Upper lobe of right lung (tissue), 1 donor: ENCODE measurements at places on chromosomes 13 and 19. TPM values are rescaled to one million over a fixed set of nuclear protein-coding genes. Genes with fewer than 3 reads are reported as not detected.

Gene MUC16
- total RNA-seq = 0.41 TPM

GRCh38 chr19:18656337-18657086, 19.7 kb downstream of the KLHL26 start:
- no peaks in the 10 kb centered on the region for H3K27me3 ChIP-seq
- no peak overlapping the region for H3K27ac ChIP-seq
- no peak for DNase-seq
- H3K36me3 ChIP-seq = no peaks in the 10 kb centered on the region

Gene CDX2
- not detected for total RNA-seq

DNA sequence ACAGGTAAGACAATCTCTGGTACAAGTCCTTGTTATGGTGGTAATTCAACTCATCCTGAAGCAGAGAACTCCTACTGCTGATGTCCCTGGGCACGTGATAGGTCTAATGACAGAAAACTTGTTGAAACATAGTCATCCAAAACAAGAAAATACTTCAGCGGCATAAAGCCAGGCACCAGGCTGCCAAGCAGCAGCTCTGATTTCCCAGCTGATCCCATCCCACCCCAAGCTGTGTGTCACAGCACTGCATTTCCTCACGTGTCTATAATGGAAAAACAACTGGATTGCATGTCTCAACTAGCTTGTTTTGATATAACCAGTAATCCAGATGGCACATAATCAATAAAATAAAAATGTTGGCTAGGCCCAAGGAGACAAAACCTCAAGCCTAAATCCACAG, 64.8 kb downstream of the MIPEP start:
- no peaks in the 10 kb centered on the region for H3K4me1 ChIP-seq
- H3K27ac ChIP-seq = no peak overlapping the region
- no peaks in the 10 kb centered on the region for H3K36me3 ChIP-seq
- no peak overlapping the region for H3K4me3 ChIP-seq
- DNase-seq = no peak
- no peaks in the 10 kb centered on the region for H3K27me3 ChIP-seq

DNA sequence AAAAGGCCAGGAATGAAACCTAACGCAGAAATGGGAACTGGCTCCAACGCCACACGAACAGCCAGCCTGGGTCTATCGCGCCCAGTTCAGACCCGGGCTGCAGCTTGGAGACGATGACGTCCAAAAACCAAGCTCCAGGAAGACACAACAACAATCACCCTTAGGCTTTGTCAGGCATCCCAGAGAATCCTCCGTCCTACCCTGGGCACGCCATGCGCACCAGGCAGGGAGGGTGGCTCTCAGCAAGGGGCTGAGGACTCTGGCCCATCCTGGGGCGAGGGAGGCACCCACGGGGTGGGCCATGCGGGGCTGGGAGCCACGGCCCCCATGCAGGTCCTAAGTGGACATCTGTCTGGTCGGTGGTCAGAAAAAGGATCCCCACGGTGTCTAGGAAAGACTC, 9.0 kb downstream of the RASA3 start:
- H3K27me3 ChIP-seq = no peaks in the 10 kb centered on the region
- no peak overlapping the region for H3K4me3 ChIP-seq
- H3K27ac ChIP-seq = no peak overlapping the region
- DNase-seq = no peak
- H3K4me1 ChIP-seq = peaks cover 67% of the 10 kb centered on the region
- H3K36me3 ChIP-seq = no peaks in the 10 kb centered on the region

- H3K4me1 ChIP-seq = no peaks in the 10 kb centered on the region
- no peak for DNase-seq
- no peaks in the 10 kb centered on the region for H3K27me3 ChIP-seq
- H3K36me3 ChIP-seq = no peaks in the 10 kb centered on the region
- no peak overlapping the region for H3K27ac ChIP-seq
These were observed 393.1 kb downstream of the KLF12 start for GRCh38 chr13:73741111-73741510.

DNA sequence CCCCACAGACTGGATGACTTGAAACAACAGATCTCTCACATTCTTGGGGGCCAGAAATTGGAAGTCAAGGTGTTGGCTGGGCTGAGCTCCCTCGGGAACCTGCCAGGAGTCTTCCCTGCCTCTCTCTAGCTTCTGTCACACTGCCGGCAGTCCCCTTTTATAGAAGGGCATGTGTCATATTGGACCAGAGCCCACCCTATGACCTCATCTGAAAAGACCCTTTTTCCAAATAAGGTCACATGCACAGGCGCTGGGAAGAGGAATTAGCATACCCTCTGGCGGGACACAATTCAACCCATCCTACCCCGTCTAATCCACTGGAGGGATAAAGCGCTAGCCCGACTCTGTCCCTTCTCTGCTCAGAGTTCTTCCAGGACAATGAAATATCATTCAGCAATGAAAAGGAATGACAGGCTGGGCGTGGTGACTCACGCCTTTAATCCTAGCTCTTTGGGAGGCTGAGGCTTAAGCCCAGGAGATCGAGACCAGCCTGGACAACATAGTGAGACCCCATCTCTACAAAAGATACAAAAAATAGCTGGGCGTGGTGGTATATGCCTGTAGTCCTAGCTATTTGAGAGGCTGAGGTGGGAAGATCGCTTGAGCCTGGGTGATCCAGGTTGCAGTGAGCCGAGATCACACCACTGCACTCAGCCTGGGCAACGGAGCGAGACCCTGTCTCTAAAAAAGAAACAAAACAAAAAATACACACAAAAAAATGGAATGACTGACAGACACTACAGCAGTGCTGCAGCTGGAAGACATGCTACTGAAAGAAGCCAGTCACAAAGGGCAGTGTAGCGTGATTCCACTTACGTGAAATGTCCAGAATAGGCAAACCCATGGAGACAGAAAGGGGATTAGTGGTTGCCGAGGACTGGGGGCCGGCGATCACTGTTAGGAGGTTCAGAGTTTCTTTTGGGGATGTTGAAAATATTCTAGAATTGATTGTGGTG, 28.5 kb downstream of the MEIS3 start:
- H3K4me3 ChIP-seq = no peak overlapping the region
- H3K36me3 ChIP-seq = no peaks in the 10 kb centered on the region
- H3K27ac ChIP-seq = no peak overlapping the region
- DNase-seq = no peak
- H3K4me1 ChIP-seq = no peaks in the 10 kb centered on the region

GRCh38 chr13:111373486-111373885, 53.0 kb downstream of the TEX29 start:
- DNase-seq = no peak
- H3K4me3 ChIP-seq = no peak overlapping the region
- H3K27me3 ChIP-seq = no peaks in the 10 kb centered on the region
- no peaks in the 10 kb centered on the region for H3K4me1 ChIP-seq
- no peak overlapping the region for H3K27ac ChIP-seq

GRCh38 chr19:10110076-10110971, 1.2 kb upstream of the P2RY11 start:
- H3K36me3 ChIP-seq = peaks cover 55% of the 10 kb centered on the region
- no peak overlapping the region for H3K27ac ChIP-seq
- H3K27me3 ChIP-seq = no peaks in the 10 kb centered on the region
- H3K4me3 ChIP-seq = no peak overlapping the region
- H3K4me1 ChIP-seq = peaks cover 34% of the 10 kb centered on the region
- DNase-seq = no peak

- H3K27me3 ChIP-seq = no peaks in the 10 kb centered on the region
- no peak overlapping the region for H3K4me3 ChIP-seq
- no peaks in the 10 kb centered on the region for H3K36me3 ChIP-seq
- peaks cover 11% of the 10 kb centered on the region for H3K4me1 ChIP-seq
These were observed 21.7 kb downstream of the UBE2L5 start for GRCh38 chr13:30443957-30444404.

GRCh38 chr19:15291548-15292021, 40.8 kb downstream of the BRD4 start:
- H3K36me3 ChIP-seq = no peaks in the 10 kb centered on the region
- no peak overlapping the region for H3K27ac ChIP-seq
- no peaks in the 10 kb centered on the region for H3K27me3 ChIP-seq
- peaks cover 100% of the 10 kb centered on the region for H3K4me1 ChIP-seq

DNA sequence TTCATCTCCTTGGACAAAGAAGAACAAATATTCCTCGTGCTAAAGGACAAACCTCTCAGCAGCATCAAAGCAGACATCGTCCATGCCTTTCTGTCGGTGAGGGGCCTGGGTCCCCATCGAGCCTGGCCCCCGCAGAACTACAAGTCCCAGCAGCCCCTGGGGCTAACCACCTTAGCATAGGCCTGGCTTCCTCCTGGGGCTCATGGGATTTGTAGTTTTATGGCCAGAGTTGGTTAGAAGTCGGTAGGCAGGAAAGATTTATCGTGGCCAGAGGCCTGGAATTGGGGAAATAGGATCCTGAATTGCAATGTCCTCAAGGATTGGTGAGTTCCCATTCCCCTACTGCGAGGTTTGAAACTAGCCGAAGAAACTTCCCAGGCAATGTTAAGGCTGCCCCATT, 19.6 kb downstream of the TMEM150B start:
- no peak for DNase-seq
- no peak overlapping the region for H3K27ac ChIP-seq
- no peaks in the 10 kb centered on the region for H3K36me3 ChIP-seq
- no peak overlapping the region for H3K4me3 ChIP-seq

DNA sequence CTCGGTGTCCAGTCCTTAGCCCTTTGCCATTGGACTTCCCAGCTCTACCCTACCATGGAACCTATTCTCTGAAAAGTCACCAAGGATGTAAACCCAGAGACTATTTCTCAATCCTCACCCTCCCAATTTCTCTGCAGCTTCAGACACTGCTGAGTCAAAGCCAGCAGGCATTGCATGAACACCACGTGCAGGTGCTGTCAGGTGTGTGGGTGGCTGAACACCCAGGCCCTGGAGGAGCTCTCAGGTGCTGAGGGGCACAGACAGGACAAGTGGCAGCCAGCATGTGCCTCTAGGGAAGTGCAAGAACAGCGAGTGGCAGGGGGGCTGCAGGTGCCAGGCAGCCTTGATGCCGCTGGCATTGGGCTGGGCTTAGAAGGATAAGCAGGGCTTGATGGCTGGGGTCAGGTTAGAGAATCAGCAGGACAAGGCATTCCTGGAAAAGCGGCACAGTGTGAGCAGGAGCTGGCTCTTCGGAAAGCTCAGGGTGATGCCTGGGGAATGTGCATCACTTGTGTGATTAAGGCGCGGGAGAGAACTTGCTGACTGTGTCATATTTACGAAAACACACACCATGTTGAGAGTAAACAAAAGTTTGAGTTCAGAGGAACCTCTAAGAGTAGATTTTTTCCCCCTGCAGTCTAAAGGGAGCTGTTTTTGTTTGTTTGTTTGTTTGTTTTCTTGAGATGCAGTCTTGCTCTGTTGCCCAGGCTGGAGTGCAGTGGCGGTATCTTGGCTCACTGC, 83.8 kb downstream of the LNX2 start:
- H3K4me3 ChIP-seq = no peak overlapping the region
- no peaks in the 10 kb centered on the region for H3K27me3 ChIP-seq
- peak; percentile 77 for DNase-seq
- no peak overlapping the region for H3K27ac ChIP-seq
- H3K36me3 ChIP-seq = no peaks in the 10 kb centered on the region

DNA sequence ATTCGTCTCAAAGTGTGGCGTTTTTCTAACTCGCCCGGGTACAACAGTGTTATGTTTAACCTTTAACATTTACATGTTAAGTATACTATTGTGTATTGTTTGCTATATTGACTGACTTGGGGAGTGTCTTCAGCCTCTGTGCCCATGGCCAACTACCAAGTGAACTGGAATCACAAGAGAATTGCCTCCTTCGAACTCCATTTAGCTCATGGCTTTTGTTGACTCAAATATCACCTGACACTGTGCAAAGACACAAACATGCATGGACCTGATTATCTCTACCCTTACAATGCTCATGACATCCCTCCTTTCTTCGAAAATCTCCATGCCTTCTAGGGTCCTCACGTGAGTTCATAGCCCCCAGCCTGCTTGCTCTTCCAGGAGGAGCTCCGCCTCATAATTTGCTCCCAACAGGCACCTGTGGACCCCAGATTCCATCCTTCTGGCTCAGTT, 704 bp downstream of the ZNF814 start:
- peak overlapping the region; percentile 79 for H3K27ac ChIP-seq
- no peak for DNase-seq
- H3K4me3 ChIP-seq = peak overlapping the region; percentile 75
- no peaks in the 10 kb centered on the region for H3K27me3 ChIP-seq

- H3K27ac ChIP-seq = no peak within 1 kb of the TSS
- no peak for DNase-seq
- H3K4me3 ChIP-seq = no peak within 1 kb of the TSS
- no peaks in the 10 kb centered on the region for H3K36me3 ChIP-seq
These were observed at the start of gene C19orf38 for GRCh38 chr19:10848230-10848856. Gene C19orf38 (plus strand): TSS chr19:10848415. CDS start chr19:10848509, 94 bp downstream.

DNA sequence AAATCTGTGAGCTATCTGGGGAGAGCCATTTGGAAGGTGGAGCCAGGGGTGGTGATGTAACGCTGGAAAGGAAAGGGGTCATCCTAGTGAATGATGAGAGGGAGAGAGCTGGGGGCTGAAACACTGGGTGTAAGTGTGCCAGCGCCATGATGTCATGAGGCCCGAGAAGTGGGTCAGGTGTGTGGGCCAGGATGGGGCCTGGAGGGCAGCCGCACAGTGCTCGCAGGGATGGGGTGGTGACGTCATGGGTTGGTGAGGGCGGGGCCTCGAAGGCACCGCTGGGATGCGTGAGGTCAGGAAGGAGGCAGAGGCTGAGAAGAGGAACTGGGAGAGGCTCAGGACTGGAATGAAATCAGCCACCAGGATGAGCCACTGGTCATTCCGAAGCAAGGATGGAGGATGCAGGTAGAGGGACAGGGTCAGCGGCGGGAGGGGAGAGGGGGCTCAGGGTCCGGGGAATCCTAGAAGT, 4.4 kb downstream of the CCDC61 start:
- H3K36me3 ChIP-seq = peaks cover 4% of the 10 kb centered on the region
- H3K27me3 ChIP-seq = no peaks in the 10 kb centered on the region
- DNase-seq = no peak
- H3K4me3 ChIP-seq = no peak overlapping the region

- no peaks in the 10 kb centered on the region for H3K27me3 ChIP-seq
- H3K36me3 ChIP-seq = no peaks in the 10 kb centered on the region
- no peak for DNase-seq
- H3K4me1 ChIP-seq = no peaks in the 10 kb centered on the region
- no peak overlapping the region for H3K4me3 ChIP-seq
These were observed 106.7 kb downstream of the EDNRB start for GRCh38 chr13:77811981-77812380.

- no peaks in the 10 kb centered on the region for H3K36me3 ChIP-seq
- no peak overlapping the region for H3K4me3 ChIP-seq
- no peaks in the 10 kb centered on the region for H3K4me1 ChIP-seq
These were observed 195.3 kb upstream of the HTR2A start for GRCh38 chr13:47092202-47092601.

Gene DCT
- total RNA-seq = not detected

Gene SKA3
- 1.7 TPM for total RNA-seq

- no peak overlapping the region for H3K4me3 ChIP-seq
- H3K27ac ChIP-seq = no peak overlapping the region
- no peak for DNase-seq
These were observed 42.6 kb upstream of the ZNF507 start for GRCh38 chr19:32302778-32303177.

GRCh38 chr13:46058268-46058667, 5.7 kb upstream of the ZC3H13 start:
- H3K4me3 ChIP-seq = no peak overlapping the region
- H3K36me3 ChIP-seq = no peaks in the 10 kb centered on the region
- no peak overlapping the region for H3K27ac ChIP-seq
- no peaks in the 10 kb centered on the region for H3K4me1 ChIP-seq
- no peaks in the 10 kb centered on the region for H3K27me3 ChIP-seq

Gene CACNA1A
- total RNA-seq = 0.26 TPM

Gene CLEC17A
- total RNA-seq = not detected
